ENCODE measurements at places on chromosomes 5 and 9.

DNA sequence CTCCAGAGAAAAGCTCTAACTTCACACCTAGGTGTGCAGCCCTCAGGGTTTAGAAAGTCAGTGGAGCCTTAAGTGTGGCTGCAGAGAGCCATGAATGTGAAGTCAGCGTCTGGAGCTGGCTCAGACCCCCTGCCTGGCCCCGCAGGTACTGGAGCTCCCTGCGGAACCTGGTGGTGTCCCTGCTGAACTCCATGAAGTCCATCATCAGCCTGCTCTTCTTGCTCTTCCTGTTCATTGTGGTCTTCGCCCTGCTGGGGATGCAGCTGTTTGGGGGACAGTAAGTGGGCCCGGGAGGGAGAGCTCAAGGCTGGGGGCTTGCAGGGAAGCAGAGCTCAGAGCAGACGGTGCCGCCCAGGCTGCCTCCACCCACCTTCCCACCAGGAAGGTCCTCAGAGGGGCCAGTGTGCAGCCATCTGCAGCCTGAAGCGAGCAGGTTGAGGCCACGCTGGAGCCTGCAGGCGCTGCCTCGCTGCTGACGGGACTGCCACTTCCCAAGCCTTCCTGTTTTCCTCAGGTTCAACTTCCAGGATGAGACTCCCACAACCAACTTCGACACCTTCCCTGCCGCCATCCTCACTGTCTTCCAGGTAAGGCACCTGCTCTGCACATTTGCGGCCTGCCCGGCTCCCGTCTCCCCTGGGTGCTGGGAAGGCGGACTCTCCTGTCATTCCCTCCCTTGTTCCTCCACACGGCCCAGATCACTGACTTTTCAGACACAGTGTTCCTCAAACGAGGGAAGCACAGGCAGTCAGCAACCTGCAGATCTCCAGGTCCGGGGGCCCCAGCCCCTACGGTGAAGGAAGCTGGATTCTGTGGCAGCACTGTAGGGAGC, 108.9 kb downstream of the CACNA1B start:
- DNase-seq = no peak

DNA sequence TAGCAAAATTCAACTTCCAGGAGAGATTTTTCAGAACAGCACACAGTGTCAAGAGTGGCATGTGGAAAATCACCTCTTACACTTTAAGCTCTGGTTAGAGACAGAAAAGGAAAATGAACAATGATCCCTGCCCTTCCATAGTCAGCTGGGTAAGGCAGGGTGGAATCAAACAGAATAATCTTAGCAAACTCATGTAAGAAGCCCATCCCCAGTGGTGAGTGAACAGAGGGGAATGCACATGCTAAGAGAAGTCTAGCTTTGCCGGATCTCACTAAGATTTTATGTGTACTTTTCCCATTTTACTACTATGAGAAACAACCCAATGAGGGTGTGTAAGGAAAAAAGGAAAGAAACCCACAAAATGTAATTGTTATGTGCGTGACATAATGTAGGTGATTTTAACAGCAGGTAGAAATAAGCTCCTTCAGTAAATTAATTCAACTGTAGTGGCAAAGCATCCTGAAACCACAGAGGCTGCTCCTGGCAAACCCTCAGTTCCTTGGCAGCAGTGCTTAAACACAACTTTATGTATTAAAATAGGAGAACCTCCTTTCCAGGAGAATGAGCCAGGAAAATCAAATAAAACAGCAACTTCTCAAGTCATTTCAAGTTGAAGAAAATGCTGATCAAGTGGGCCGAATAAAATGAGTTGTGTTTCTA, 366.0 kb upstream of the TRPC7 start:
- no peak for DNase-seq

DNA sequence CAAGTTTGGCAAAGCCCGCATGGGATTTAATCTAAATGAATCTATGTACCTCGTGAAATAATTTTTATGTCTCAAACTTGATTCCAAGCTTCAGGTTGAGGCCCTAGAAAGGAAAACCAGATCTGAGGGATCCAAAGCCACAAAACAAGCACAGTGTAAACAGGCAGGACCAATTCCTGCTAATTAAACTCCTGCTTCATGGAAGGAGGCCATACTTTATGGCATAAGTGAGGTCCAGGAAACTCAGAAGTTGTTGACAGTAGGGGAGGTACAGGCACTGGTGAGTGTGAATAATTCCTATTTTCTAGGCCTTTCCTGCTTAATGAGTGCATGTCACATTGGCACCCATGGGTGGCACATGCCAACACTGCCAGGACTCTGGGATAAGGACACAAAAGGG, 648.6 kb upstream of the SGCD start:
- no peak for DNase-seq

- DNase-seq = no peak
These were observed 134.7 kb downstream of the GADD45G start for GRCh38 chr9:89739511-89739910.

- DNase-seq = no peak
These were observed 93.4 kb downstream of the MPDZ start for GRCh38 chr9:13186091-13186490.

DNA sequence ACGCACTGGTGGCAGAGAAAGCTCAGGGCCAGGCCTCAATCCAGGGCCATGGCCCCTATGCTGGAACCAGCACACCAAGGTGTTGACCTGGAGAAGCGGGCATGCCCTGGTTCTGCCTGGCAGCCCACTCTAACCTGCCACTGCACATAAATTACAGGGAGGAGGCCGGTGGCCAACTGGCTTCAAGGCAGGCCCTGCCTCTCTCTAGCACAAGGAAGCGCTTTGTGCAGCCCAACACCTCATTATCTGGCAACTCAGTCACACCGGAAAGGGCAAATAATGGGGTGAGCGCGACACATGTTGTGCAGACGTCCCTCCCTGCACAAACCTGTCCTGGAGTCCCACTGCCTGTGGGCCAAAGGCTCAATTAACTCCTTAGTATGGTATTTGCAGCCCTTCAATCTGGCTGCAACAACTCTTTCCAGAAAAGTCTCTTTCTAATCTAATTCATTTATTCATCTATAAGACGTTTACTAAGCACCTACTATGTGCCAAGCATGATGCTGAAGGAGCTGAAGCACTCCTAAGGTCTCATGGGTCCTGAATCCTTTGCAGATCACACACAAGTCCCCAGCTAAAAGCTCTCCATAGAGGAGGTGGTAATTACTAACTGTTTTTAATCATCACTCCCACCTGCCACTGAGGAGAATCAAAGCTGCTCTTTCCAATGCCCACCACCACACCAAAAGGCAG, 24.9 kb downstream of the SHB start:
- no peak for DNase-seq

DNA sequence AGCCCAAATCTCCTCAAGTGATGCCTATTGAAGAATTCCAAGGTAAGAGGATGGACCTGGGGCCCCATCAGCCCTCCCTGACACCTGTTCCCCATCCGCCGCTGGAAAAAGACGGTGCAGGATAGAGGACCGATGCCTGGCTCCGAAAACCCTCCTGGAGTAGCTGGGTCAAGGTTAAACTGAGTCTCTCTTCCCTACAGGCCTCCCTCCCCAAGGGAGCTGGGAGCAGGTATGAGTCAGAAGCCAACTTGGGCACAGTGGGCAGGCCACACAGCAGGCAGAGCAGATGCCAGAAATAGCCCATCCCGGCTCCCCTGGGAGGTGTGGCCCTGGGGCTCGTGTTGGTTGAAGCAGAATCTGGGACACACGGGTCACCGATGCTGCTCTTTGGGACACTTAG, 75.6 kb downstream of the NTNG2 start:
- DNase-seq = no peak

GRCh38 chr9:77945798-77946197, 85.8 kb downstream of the GNAQ start:
- DNase-seq = no peak

- DNase-seq = peak; percentile 22
These were observed 32.5 kb upstream of the GNAQ start for GRCh38 chr9:78064075-78064474.

GRCh38 chr5:116858705-116859333, 284.2 kb upstream of the SEMA6A start:
- DNase-seq = no peak

- DNase-seq = no peak
These were observed 145.4 kb downstream of the CMYA5 start for GRCh38 chr5:79834754-79835714.

DNA sequence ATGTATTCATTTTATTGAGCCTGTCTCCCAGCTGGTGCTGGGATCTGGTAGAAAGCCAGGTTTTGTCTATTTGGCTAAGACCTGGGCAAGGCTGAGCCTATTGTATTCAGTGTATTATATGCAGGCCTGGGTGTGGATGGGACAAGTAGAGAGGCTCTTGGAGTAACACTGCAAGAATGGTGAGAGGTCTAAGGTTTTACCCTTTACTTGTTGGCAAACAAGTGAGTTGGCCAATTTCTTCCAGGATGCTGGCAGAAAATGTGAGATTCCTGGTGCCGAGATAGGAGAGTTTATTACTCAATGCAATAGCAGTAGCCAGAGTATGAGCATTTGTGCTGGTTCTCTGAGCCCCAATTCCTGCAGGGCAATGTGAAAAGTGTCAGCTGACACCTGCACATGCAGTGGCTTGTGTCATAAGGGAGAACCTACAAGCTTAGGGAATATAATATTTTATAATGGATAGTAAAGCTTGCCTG, 141.7 kb upstream of the PRLR start:
- no peak for DNase-seq

- no peak for DNase-seq
These were observed 53.7 kb downstream of the ZNF618 start for GRCh38 chr9:113929634-113930389.

DNA sequence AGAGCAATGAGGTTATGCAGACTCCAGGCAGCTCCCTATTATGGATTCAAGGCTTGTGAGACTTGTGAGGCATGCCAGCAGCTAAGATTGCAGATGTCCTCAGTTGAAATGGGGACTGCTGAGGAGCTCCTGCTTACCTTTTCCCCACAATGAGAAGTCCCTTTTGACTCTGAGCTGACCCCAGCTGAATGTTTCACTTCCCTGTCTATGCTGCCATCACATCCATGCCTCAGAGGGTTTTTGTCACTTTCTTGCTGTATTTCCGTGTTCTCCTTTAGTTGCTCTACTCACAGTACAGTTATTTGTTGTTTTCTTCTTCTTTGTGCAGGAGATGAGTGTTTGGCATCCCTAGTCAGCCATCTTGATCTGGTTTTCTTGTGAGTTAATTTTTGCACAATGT, 18.8 kb upstream of the OR2S2 start:
- no peak for DNase-seq

Measured in NCI-H1092 (cell line).